ENCODE measurements at places on chromosomes 7 and 10.

GRCh38 chr7:36144189-36144588 lies 8.9 kb upstream of the EEPD1 start:
- no peak for DNase-seq

DNA sequence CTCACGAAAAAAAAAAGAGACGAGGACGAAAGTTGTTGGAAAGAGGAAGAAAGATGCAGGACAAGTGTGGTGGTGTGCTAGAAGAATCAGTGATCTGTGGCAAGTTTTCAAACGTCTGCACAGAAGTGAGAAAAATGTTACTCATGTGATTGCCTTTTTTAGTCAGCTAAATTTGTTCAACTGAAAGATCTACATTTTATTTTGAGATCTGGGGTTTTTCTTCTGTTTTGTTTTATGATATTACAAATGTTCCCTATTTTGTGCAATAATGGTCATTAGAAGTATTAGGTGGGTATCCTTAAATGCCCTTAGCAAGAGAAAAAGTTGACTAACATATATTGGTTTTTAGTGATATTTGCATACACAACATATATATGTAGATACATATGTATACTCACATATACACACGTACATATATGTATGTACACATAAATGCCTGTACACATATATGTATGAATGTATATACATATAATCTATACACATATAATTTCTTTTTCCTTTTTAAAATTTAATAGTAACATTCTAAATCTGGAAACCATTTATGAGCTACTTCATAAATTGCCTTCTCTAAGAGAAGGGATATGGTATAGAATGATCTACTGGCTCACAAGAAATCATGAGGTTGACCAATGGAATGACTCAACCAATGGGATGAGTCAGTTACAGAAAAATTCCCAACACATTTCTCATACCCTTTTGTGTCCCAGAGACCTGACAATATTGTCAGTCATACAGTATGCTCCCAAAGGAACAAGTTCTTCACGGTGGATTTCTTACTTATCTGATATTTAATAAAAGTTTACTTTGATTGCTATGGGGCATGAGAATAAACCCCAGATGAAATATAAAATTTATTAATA lies 38.4 kb downstream of the SLC39A12 start:
- no peak for DNase-seq

GRCh38 chr7:611281-611810 lies 91.7 kb upstream of the PDGFA start:
- DNase-seq, result no peak

- no peak for DNase-seq
These were observed 6.7 kb downstream of the COL1A2 start for GRCh38 chr7:94401428-94401814.

DNA sequence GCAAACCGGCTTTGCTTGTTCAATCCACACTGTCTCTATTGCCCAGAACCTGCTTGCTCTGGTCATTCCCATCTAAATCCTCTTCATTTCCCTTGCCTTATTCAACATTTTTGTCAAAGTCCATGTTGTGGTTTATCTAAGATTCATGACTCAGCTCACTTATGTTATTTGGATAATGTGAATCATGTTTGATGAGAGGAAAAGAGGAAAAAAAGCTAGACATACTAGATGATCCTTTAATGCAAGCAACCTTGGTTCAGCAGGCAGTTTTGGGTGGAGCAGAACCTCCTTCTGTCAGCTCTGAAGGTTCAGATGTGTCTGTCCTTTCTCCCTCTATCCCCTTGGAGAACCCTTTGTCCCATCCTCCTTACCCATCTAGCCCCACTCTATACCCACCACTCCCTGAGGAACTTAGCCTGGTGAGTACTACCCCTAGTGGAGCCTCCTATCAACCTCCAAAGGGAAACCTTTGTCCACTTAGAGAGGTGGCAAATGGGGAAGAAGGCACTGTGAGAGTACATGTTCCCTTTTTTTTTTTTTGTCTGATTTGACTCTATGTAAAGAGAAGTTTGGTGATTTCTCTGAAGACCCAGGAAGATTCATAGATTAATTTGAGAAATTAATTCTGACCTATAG lies 2.1 kb upstream of the SAMD9L start:
- DNase-seq, result no peak

GRCh38 chr7:151426904-151427704 lies 12.8 kb downstream of the CRYGN start:
- no peak for DNase-seq

Data from endothelial cell of umbilical vein (primary cell).